Stimulated activated CD8-positive, alpha-beta memory T cell treated with anti-CD3 and anti-CD28 coated beads, Interleukin-2, amount 100 ng/mL, for 48 hours (primary cell): ENCODE measurements at places on chromosomes 4 and X.

GRCh38 chr4:57668621-57669020 lies 558.4 kb upstream of the IGFBP7 start:
- DNase-seq: no peak

GRCh38 chr4:85642356-85643100 lies 167.6 kb downstream of the ARHGAP24 start:
- DNase-seq: no peak

- DNase-seq: no peak
Observed at GRCh38 chr4:119082661-119083060, 53.0 kb upstream of the MYOZ2 start.

DNA sequence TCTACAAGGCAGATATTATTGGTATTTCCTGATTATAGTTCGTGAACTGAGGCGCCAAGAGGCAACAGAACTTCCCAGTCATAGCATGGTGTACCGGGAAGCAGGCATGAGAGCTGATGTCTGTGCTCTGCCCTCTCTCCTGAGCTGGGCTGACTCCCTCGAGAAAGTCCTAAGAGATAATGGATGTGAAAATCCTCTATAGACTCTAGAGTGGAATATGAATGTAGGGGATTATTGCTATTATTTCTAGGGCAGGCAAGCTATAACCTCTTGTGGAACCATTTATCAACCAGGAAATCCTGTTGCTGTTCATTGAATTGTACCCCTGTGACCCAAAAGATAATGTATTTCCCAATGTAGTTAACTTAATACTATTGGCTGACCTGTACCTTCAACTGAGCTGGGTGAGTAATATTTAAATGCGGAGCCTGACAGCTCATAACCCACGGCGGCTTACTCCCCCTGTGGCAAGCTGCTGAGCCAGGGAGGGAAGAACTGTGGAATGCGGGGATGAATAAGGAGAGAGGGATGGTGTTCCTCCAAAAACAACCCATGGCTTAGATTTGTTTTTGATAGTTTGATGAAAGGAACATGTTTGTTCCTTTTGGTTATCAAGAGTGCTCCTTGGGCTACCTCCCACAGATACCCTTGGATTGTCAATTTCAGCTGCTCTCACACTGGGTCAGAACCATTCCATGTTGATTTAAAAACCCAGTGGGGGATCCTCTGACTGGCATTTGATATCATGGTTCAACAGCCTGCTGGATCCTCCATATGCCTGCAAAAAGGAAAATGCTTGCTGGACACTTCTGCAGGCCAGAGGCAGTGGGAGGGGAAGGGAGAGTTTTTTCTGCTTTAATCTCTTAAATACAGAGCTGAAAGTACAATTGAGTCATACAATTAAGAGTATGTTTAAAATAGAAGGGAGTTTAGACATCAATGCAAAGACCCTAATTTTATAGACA lies 339.0 kb upstream of the BOD1L1 start:
- DNase-seq: no peak

DNA sequence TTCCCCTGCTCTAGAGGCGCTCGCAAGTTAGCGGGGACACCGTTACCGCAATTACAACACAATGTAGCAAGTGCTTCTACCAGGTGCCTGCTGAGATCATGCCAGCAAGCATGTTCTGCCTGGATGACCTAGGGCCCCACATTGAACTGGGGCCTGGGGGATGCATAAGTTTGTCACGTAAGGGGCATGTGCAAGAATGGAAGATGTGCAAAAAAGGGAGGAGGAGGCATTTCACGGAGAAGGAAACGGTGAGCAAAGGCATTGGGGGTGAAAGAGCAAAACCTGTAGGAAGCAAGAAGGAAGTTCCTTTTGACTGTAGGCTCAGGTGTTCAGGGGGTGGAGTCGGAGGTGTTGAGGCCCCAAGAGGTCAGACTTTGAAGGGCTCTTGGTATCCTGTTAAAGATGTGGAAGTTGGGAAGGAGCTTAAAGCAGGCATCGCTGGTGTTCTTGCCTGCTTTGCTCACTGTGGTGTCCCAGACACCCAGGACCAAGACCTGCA lies 602 bp upstream of the SCARB2 start:
- DNase-seq: no peak

DNA sequence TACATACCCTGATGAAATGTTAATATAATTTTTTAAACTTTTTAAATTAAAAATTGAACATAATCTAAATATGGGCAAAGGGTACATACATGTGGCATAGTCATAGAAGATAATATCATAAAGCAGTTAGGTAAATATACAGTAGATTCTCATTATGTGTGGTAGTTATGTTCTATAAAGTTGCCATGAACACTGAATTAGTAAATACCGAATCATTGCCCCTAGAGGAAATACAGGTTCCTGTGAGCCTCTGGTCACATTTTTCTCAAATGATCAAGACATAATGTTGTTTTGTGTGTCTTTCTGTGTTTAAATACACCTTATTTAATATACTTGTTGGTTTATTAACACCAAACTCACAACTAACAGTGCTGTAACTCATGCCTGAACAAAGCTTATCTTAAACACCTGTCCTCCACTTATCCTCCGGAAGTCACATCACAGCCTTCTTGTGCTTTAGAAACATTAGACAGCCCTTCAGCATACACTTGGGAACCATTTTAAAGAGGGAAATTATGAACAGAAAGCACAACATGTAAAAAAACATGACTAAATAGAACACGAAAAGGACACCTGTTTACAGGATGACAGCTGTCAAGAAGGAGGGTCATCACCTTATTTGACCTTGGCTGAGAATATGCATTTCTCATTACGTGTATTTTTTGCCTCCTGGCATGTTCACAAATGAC lies 169.4 kb upstream of the NAP1L5 start:
- no peak for DNase-seq

DNA sequence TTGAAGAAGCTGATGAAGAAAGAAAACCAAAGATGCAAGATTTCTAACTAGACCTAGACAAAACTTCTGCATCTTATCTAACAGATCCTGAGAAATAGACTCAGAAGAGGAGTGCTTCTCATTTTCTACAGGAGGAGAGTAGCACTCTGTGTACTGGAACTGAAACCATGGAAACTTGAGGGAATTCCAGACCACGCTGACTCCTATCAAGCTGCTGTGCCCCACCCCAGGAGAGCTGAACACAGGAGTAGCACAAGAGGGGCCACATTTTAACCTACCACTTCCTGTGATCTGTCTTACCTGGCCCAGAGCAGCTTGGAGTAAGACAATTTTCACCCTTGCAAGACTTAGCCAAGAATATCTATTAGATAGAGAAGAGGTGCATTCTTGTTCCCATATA lies 248.9 kb downstream of the SCFD2 start:
- DNase-seq: no peak
